ENCODE measurements at places on chromosomes 5 and 9.

DNA sequence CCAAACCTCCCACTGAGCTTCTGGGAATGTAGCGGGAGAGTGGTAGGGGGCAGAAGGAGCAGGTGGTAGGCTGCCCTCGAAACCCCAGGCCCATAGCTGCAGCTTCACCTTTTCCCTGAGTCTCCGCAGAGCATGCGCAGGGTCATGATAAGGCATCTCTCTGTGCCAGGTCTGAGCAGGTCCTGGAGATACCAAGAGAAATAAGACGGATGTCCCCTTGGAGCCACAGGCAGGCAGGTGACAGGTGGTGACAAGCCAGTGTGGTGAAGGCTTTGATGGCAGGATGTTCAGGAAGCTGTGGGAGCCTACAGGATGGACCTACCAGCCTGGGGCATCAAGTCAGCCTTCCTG is 68.1 kb downstream of the HMCN2 start:
- DNase-seq = no peak

DNA sequence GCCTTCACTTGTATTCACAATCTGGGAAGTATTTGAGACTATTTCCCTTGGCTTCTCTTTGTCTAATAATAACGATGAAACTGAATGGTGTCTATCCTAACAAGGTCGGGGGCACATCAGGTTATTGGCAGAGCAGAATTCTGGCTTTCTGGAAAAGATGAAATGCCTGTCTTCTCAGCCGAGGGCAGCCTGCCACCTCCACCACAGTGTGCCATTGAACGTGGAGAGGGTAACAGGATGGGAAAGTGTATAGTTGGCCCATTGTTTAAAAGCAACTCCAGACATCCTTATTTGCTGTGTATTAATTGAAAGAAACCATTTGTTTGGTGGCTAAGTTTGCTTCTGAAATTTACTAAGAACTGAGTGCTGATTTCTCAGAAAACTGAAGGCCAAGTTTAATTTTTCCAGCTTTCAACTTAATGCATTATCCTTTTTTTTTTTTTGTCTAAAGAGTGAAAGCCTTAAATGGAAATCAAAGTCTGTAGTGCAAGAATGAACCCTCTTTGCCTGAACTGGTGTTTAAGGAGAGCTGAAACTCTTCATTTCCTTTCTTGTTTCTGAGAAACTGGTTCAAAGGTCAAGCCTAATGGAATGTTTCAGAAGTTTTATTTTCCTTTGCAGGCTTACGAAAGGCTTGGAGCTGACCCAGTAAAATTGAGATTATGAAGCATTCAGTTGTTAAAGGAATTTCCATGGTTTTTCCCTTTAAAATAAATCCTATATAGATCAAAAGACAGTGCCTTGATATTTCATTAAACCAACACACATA is 563.7 kb upstream of the DAP start:
- peak; percentile 36 for DNase-seq

DNA sequence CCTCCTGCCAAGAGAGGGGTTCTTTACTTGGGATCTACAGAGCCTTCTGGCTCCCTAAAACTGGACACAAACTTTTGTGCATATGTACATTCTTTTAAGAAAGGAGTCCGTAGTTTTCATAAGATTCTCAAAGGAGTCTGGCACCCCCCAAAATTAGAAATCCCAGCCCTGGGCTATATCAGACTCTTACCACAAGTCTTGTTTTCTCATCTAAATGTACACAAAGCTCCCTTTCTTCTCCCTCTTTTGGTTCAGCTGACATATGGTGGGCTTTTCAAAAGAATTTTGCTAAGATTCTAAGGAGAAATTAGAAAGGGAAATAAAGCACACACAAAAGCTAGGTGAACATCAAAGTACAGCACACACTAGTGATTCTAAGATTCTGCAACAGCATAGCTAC is 114.4 kb downstream of the ENC1 start:
- no peak for DNase-seq

DNA sequence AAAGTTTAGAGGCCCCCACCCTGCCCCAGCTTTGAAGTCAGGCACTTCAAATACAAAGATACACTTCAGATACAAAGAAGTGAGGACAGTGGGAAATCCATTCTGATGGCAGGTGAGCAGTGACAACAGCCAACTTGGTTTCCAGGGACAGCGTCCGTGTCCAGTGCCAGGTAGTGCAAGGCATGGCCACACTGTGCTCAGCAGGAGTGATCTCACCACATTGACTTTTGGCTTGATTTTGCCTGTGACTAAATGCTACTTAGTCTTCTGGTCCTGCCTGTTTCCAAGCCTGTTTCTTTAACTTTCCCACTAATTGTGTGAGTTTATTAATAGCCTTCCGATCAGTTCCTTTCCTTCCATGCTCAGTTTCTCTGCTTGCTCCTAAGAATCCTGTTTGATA is 72.6 kb upstream of the PALM2AKAP2 start:
- DNase-seq = no peak

DNA sequence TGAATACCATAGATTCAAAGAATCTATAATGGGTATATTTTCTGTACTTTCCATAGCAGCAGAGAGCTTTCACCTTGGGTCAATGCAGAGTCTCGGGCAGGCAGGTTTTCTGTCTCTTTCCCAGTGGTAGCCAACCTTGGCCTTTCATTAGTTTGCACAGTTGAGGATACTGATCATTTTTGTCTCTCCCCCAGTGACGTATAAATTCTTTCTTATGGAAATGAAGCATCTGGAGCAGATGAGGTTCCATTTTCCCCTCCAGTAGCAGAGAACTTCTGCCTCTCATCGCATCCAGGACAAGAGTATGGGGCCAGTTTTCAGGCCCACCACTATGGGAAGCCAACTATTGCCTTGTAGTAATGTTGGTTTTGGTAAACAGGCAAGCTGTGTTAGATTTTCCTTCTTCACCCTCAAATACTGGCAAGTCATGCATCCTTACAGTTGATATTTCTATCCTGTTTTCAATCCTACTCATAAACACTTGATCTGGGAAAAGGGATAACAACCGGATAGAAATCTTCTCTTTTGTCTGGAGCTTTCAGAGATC is 845.2 kb upstream of the CDH18 start:
- no peak for DNase-seq

DNA sequence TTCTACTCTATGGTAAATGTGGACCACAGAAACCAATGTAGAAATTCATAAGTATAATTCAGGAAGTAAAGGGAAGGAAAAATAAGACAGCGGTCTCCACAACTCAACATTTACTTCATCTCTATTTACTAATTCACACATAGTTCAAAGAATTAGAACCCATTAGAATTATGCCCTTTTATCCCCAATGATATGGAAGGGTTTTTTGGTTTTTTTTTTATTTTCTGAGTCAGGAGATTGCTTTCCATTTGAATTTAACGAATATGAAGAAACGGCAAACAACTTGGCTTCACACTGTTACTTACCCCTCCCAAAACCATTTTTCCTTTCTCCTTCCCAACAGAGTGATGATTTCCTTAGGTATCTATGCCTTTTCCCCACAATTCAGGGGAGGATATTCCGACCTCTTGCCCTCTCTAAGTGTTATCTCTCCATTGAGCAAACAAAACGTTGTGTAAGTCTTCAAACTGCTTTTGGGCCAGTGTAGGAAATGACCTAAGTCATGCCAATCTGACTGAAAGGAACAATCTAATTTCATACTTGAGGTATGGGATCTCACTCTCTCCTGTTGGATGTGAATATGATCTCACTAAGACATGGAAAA is 72.0 kb downstream of the CETN3 start:
- no peak for DNase-seq

- no peak for DNase-seq
These were observed 26.8 kb downstream of the FYB1 start for GRCh38 chr5:39192450-39193160.

GRCh38 chr9:38007016-38007415 is 62.0 kb downstream of the SHB start:
- no peak for DNase-seq

DNA sequence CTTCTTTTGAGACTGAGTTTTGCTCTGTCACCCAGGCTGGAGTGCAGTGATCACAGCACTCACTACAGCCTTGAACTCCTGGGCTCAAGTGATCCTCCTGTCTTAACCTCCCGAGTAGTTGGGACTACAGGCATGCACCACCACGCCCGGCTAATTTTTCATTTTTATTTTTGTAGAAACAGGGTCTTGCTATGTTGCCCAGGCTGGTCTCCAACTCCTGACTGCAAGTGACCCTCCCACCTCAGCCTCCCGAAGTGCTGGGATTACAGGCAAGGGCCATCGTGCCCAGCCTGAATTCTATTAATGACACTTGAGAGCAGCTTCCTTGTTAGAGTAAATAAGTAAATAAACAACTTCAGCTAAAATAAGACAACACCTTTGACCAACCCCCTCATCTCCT is 12.3 kb downstream of the ROR2 start:
- DNase-seq = no peak

DNA sequence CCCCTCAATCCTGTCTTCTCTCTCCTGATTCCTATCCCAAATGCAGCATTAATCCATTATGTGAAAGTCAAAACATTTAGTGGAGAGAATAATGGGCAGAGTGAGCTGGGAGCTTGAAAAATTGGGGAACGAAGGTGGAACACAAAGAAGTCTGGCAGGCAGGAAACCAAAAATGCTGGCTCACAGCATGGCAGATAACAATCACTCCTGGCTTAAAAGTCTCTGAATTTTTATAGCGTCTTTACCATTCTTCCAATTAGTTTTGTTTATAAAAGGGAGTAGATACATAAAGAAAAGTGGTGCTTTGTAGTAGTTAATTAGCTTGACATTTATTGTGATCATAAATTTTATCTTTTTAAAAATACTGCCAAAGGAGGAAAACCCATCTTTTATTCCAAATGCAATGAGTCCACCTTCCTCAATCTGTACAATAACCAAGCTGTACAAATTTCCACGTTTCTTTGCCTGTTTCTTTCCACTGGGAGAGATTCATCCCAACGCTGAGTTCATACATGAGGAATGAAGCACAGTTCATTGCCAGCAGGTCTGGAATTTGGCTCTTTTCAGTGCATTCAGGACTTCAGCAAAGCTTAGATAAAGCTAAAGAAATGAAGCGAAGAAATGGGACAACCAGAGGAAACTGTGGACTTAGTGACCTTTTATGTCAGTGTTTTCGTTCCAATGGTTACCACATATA is 174.7 kb downstream of the HMHB1 start:
- no peak for DNase-seq

DNA sequence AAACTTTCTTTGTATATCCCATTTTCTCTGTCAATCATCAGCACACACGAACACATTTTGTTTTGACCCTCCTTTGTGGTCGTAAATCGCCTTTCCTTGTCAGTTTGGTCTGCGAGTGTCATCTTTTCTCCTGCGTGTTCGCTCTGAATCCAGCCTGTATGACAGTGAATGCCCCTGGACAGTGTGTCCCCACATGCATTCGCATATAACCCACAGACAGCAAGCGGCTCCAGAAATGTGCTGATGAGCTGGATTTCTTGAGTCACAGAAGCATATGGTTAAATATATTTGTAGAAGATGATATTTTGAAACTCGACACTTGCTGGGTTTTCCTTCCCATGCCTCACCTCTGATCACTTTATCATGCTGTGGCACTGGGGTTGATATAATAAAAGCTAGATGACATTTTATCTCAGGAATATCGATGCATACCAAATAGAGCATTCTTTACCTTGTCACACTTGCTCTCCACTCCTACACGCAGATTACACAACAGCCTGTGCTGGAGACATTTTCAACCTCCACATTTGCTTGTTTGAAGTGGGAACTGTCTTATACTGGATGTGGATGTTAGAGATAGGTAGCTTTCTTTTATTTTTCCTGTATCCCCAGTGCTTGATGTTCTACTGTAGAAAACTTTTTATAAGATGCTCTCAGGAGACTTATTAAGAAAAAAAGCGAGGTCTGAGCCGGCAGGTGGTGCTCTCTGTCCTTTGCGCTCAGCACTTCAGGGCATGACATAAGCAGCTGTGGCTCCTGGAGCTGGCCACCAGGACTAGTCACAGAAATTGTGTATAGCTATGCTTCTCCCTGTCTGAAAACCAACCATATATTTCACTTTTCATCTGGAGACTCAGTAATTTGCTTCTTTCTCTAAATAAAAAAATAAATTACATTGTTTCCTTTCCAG is 215.1 kb downstream of the SH3GL2 start:
- no peak for DNase-seq

GRCh38 chr5:123478546-123478945 is 33.4 kb upstream of the CSNK1G3 start:
- no peak for DNase-seq

- no peak for DNase-seq
These were observed 66.0 kb upstream of the TAF1L start for GRCh38 chr9:32701321-32702022.

DNA sequence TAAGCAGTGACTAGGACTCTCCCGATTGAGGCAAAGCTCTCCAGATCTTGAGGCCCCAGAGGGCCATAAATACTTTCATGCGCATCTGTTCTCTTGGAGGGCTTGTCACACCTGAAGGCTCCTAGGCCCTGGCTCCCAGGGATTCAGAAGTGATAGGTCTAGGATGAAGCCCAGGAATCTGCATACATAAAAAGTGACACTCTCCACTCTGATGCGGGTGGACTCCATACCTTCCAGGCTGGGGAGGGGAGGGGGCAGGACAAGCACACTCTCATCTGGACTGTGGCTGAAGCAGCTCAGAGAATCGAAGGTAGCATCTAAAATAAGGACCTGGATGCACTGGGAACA is 9.1 kb upstream of the CYSTM1 start:
- DNase-seq = no peak

DNA sequence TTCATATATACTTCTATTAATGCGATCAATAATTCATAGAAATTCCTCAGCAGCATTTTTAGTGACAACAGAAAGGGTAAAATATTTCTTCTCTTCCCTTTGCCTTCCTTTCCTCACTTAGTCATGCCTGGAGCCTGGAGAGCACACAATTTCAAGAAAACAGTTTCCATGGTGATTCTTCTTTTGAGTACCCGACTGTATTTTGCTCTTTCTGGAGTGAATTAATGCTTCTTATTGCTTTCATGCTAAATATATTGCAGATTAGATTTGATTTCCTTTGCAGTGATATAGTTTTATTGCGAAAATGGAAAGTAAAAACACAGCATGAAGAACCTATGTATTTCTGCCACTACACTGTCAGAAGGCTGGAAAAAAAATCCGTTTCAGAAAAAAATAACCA is 153.5 kb downstream of the PPP2R2B start:
- no peak for DNase-seq

DNA sequence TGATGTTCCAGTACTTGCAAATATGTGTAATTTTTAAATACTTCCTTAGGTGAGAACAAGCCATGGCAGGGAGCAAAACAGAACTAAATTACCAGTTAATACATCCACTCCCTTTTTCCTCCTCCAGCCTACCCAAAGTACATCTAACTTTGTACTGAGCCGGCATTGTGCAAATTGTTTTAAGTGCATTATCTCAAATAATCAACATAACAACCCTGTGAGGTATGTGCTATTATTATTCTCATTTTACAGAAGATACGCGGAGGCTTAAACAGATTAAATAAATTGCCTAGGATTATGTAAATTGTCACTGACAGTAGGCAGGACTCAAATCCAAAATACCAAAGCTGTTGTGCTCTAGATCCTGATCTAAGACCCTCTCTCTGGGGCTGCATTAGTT is 55.5 kb upstream of the KLF4 start:
- DNase-seq = no peak

GRCh38 chr5:58074717-58075116 is 385.2 kb downstream of the PLK2 start:
- no peak for DNase-seq

Data from renal cortex interstitium (tissue), 15 donors.